ENCODE measurements at places on chromosomes 4 and X.

GRCh38 chrX:139191746-139192385 lies 338.7 kb upstream of the F9 start:
- no peak for DNase-seq

- DNase-seq, result no peak
Observed at GRCh38 chr4:6473264-6474052, 1.0 kb upstream of the PPP2R2C start.

DNA sequence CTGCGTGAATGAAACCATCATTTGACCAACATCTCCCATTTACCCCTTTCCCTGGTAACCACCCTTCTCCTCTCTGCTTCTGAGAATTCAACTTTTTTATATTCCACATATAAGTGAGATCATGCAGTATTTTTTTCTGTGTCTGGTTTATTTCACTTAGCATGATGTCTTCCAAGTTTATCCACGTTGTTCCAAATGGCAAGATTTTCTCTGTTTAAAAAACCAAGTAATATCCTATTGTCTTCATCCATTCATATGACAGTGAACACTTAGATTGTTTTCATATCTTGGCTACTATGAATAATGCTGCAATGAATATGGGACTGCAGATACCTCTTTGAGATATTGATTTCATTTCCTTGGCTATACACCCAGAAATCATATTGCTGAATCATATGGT lies 362.4 kb upstream of the SLC7A11 start:
- DNase-seq, result no peak

DNA sequence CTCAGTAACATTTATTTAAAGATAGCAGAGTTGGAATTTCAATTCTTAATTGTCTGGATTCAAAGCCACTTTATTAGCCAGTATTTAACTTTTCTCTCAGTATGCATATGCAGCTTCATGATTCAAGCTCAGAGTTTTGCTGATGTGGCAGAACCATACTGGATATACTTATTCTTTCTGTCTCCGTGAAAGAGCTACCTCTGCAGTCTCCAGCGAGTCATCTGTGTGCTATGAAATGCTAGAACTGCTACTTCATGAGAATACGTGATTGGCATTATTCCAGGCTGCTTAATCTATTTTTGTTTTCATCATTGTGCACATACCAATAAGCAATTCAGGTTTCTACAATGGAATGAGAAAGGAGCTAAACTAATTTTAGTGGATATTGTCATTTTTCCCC lies 743.7 kb downstream of the C4orf33 start:
- DNase-seq, result no peak

- DNase-seq, result no peak
Observed at GRCh38 chr4:130067419-130067818, 971.5 kb downstream of the C4orf33 start.

- DNase-seq, result no peak
Observed at GRCh38 chr4:4666693-4667621, 125.1 kb upstream of the STX18 start.

- no peak for DNase-seq
Observed at GRCh38 chrX:51795136-51795535, 51.9 kb downstream of the GSPT2 start.

- DNase-seq, result no peak
Observed at GRCh38 chrX:39903937-39904336, 193.8 kb downstream of the BCOR start.

- no peak for DNase-seq
Observed at GRCh38 chr4:40394236-40394635, 59.1 kb downstream of the CHRNA9 start.

GRCh38 chr4:152513078-152513477 lies 22.8 kb downstream of the FBXW7 start:
- no peak for DNase-seq

DNA sequence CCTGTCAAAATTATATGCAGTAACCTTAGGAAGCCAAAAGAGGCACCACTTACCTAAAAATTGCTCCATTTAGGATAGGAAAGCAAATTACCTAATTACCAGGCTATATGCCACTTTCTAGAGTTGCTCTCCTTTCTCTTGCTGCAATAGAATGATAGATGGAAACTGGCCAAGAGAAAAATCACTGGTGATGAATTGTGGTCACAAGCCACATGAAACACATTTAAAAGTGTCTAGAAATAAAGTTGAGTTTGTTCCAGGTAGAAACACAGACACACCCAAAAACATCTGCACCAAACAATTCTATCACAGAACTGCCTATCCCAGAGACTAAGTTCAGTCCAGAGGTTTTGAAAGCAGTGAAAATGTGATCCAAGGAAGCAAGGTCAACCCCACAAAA lies 337.7 kb downstream of the PCDH19 start:
- no peak for DNase-seq

DNA sequence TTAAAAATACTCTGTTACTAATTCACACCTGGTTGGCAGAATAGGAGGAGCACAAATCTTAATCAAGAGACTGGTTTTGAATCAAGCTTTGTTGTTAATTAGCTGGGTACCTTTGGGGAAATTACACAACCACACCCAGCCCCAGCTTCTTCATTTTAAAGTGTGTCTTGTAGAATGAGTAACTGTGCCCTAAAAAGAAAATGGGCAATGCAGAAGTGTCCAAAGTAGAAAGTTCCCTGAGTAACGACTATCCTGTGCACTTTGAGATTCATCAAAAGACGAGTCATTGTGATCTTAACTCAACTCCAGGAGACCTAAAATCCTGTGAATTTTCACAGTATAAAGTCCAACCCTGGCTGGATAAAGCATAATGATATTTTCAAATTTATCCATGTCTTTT lies 792.3 kb upstream of the HS3ST1 start:
- no peak for DNase-seq

- no peak for DNase-seq
Observed at GRCh38 chrX:86455495-86455894, 307.2 kb downstream of the DACH2 start.

- no peak for DNase-seq
Observed at GRCh38 chr4:12884846-12885796, 599.0 kb downstream of the RAB28 start.

- DNase-seq, result no peak
Observed at GRCh38 chr4:158461336-158461735, 60.3 kb upstream of the RXFP1 start.

GRCh38 chr4:183746305-183747229 lies 87.5 kb downstream of the TRAPPC11 start:
- no peak for DNase-seq

- no peak for DNase-seq
Observed at GRCh38 chrX:50097071-50097470, 103.7 kb downstream of the AKAP4 start.

DNA sequence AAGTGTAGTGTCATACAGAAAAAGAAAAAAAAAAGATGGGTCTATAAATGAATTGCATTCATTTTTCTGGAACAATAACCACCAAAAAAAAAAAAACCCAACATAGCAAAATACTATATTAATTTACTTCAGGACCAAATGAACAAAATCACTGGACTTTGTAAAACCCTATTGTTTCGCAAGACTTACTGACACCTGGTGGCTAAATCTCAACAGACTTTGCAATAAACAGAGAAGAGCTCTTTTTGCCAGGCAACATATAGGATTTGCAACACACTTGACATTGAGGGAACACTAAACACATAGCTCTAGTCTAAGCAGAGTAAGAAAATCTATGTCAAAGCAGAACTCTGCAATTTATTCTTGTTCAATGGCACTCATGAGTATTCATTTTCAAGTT lies 990.2 kb downstream of the STPG2 start:
- no peak for DNase-seq

- DNase-seq, result no peak
Observed at GRCh38 chrX:135453381-135453780, 31.6 kb downstream of the SMIM10L2A start.

GRCh38 chrX:39450234-39450977 lies 647.4 kb downstream of the BCOR start:
- no peak for DNase-seq

DNA sequence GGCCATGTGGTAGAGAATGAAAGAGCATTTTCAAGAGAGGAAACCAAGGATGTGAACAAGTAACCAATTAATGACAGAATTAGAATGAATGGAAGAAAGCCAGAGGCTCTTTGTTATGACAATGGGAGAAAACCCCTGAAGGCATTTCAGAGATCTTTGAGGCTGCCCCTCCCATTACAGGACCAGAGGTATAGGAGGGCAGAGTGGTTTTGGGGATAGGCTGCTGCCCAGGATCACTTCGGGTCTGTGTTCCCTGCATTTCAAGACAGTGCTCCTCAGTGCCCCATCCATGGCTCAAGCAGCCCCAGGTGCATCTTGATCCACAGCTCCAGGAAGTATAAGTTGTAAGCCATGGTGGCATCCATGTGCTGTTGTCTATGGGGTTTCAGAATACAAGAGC lies 124.0 kb upstream of the HPF1 start:
- no peak for DNase-seq

DNA sequence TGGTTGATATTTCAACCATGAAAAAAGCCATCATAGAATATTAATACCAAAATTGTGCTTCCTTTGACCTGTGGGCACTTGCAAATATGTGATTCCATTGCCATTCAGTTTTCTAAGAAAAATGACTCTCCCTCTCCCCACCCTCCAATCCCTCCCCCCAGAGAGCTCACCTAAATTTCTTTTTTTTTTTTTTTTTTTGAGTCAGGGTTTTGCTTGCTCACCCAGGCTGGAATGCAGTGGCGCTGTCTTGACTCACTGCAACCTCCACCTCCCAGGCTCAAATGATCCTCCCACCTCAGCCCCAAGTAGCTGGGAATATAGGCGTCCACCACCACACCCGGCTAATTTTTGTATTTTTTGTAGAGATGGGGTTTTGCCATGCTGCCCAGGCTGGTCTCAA lies 47.0 kb downstream of the SNX25 start:
- no peak for DNase-seq

DNA sequence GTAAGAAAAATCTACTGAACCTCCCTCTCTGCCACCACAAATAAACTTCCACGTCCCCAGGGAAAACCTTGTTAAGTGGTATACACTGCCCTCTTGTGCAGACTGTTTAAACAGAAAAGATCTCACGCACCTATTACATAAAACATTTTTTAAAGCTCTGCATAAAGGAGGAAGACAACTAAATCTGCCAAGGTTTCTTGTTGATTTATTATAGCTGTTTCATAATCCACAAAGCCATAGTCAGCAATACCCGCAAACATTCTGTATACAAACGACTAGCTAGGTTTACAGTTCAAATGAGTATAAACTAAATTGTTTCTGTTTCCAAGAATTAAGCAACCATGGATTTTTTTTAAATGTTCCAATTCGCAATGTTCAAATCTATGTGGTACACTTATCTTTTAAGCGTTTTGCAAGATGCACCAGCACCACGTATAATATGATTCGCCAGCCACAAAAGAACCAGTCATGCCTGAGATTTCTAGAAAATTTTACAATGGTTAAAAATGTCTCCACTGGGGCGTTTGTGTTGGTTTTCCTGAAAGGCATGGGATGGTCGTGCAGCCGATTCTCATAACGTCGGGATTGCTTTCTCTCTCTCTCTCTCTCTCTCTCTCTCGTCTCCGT lies 164.6 kb downstream of the PRKX start:
- no peak for DNase-seq

DNA sequence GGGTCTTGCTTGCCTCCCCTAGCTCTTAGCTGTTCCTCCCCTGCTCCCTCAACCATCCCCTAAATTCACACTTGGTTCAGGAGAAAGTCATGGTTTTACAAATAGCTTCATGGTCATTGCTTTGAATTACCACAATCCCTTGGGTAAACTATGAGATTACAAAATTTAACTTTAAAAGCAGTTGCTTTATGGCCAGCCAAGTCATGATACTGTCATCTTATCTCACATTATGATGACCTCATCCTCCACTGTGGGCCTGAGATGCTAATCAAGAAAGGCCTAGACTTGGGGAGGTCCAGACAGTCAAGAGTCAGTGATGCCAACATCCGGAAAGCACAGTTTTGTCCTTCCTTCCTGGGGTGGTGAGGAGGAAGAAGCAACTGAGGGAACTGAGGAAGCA lies 10.5 kb upstream of the FGF16 start:
- no peak for DNase-seq

- no peak for DNase-seq
Observed at GRCh38 chrX:83185010-83185409, 323.1 kb upstream of the POU3F4 start.

DNA sequence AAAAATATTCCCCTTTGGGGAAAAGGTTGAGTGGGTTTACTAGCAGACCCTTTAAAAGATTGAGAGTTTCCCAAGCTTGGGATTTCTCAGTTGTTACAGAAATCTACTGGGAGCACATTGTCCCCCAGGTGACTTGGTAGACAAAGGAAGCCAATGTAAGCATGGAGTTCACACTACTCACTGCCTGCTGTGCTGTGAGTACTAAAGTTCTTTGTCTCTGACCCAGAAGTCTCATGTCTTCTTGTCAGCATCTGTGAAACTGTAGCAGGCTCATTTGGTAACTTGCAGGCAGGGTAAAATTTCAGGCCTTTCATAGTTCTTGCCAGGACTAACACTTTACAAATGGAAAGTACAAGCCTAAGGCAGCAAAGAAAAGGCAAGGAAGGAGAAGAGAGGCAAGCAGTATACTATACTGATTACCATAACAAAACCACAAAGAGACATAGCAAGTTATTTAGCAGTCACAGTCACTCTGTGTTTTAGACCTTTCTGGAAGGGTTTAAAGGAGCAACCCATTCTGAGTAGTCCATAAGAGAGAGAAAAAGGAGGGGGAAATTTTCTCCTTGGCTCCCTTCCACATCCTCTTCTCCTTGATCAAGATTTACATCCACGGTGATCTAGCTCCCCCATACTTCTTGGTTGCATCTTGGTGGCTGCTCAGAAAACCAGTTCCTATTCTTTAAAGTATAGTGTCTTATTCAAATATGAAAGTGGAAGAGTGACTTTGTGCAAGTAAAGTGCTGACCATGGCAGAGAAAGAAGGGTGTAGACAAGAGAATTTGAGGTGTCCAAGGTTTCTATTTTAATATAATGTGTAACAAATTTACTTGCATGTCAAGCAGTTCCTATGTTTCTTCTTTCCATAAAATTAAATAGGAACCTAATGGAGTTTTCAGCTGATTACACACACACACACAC lies 160.0 kb upstream of the PDE5A start:
- DNase-seq, result no peak

GRCh38 chrX:149629730-149630387 lies 1.7 kb downstream of the TMEM185A start:
- no peak for DNase-seq
